ENCODE measurements at places on chromosomes 2 and 18. TPM values are rescaled to one million over a fixed set of nuclear protein-coding genes. Genes with fewer than 3 reads are reported as not detected.

RTP5 gene
- total RNA-seq, result not detected

MYOM1 gene
- total RNA-seq, result 0.31 TPM

CAPN13 gene
- 0.12 TPM for total RNA-seq

LINC00305 gene
- total RNA-seq, result not detected

MRPL19 gene
- 69.5 TPM for total RNA-seq
